Small intestine (tissue), 16 donors: ENCODE measurements at places on chromosomes 2 and 18. TPM values are rescaled to one million over a fixed set of nuclear protein-coding genes. Genes with fewer than 3 reads are reported as not detected.

The SH3RF3 gene
- 1.6 TPM for polyA plus RNA-seq

The TTR gene
- polyA plus RNA-seq = 0.63 TPM

The GALNT13 gene
- polyA plus RNA-seq = 0.21 TPM

The RTP5 gene
- not detected for polyA plus RNA-seq

The SCN3A gene
- 0.27 TPM for polyA plus RNA-seq

The GAREM1 gene
- polyA plus RNA-seq = 1.9 TPM

The PJVK gene
- not detected for polyA plus RNA-seq

The ANKMY1 gene
- polyA plus RNA-seq = 5.9 TPM

The DSC1 gene
- not detected for polyA plus RNA-seq

The GPR75 gene
- polyA plus RNA-seq = 0.52 TPM

DNA sequence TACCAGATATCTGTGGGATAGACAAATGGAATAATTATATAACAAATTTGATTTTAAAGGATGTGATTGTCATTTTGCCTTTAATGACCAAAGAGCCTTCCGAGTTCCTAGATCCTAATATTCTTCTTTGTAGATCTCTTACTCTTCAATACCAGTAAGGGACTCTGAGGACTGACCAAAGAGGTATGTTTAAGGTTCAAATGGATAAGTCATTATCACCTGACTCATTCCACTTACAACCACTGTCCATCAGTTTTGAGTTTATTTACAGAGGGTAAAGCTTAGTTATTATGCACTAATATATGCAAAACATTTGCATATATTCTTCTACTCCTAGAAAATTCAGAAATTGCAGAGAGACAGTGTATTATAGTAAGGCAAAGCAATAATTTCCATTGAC, 62.7 kb downstream of the CCDC148 start:
- no peak overlapping the region for H3K4me3 ChIP-seq
- H3K4me1 ChIP-seq = no peaks in the 10 kb centered on the region
- H3K36me3 ChIP-seq = no peaks in the 10 kb centered on the region
- DNase-seq = no peak
- no peak overlapping the region for H3K27ac ChIP-seq

DNA sequence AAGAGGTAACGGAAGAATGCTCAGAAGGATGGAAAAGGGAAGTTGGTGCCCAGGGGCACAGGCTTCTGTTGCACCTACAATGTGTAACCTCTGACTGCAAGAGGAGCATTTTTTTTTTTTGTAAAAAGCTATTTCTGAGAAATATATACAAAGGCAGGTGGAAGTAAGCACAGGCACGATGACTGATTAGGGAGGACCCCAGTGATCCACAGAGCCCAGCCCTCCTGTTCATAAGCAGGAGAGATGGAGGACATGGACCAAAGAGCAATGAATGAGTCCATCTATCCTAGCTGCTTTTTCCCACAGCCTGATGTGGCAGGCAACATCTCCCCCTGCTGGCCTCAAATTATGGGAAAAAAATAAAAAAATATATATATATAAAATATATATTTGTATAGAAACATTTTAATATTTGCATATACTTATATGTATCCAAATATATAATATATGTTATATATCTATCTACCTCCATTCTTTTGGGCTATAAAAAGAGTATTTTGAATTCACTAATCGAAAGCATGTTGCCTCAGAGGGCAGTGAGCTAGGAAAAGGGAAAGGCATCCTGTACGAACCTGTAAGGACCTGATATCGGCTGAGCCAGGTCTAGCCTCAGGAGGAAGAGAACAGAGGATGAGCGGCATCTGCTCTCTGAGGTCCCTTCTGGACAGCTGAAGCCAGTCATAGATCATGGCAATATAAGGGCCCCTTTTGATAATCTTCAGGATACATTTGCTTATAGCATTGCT, 166.0 kb upstream of the STK17B start:
- H3K27ac ChIP-seq = no peak overlapping the region
- H3K27me3 ChIP-seq = no peaks in the 10 kb centered on the region
- DNase-seq = peak; percentile 31
- no peaks in the 10 kb centered on the region for H3K4me1 ChIP-seq

- H3K27ac ChIP-seq = no peak overlapping the region
- DNase-seq = peak; percentile 27
- no peaks in the 10 kb centered on the region for H3K27me3 ChIP-seq
Measured at GRCh38 chr2:71554028-71554705, 100.8 kb downstream of the DYSF start.

DNA sequence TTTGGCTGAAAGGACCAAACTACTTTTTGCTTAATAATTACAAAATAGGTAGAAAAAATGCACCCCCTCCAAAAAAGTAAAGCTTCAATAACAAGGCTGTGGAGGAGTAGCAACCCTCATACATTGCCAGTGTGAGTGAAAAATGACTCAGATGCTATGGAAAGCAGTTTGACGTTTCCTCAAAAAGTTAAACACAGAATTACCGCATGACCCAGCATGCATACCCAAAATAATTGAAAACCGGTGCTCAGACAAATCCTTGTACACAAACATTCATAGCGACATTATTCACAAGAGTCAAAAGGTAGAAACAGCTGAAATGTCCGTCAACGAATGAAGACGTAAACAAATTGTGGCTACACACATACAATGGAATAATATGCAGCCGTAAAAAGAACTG, 38.8 kb upstream of the DAPL1 start:
- H3K27ac ChIP-seq = no peak overlapping the region
- H3K36me3 ChIP-seq = no peaks in the 10 kb centered on the region
- H3K27me3 ChIP-seq = no peaks in the 10 kb centered on the region
- no peaks in the 10 kb centered on the region for H3K4me1 ChIP-seq
- H3K4me3 ChIP-seq = no peak overlapping the region

DNA sequence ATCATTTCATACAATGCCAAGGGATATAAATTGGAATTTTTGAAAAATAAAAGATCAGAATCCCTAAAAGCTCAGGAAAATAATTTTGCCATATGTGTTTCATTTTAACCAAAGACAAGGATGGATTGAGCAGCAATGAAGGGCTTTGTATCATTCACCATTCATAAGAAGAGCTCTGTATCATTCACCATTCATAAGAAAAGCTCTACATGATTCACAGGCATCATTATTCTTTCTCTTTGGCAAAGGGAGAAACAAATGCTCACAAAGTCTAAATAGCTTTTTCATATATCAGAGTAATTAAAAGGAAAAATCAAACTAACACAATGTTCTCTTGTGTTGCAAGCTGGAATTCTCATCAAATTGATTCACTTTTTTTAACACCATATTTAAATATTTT, 169.1 kb upstream of the MC4R start:
- H3K27me3 ChIP-seq = no peaks in the 10 kb centered on the region
- H3K4me3 ChIP-seq = no peak overlapping the region
- no peaks in the 10 kb centered on the region for H3K4me1 ChIP-seq
- no peak for DNase-seq
- no peak overlapping the region for H3K27ac ChIP-seq

GRCh38 chr2:100736121-100736915, 83.6 kb upstream of the NPAS2 start:
- peaks cover 4% of the 10 kb centered on the region for H3K4me1 ChIP-seq
- no peak for DNase-seq
- H3K4me3 ChIP-seq = no peak overlapping the region
- no peak overlapping the region for H3K27ac ChIP-seq
- no peaks in the 10 kb centered on the region for H3K36me3 ChIP-seq

DNA sequence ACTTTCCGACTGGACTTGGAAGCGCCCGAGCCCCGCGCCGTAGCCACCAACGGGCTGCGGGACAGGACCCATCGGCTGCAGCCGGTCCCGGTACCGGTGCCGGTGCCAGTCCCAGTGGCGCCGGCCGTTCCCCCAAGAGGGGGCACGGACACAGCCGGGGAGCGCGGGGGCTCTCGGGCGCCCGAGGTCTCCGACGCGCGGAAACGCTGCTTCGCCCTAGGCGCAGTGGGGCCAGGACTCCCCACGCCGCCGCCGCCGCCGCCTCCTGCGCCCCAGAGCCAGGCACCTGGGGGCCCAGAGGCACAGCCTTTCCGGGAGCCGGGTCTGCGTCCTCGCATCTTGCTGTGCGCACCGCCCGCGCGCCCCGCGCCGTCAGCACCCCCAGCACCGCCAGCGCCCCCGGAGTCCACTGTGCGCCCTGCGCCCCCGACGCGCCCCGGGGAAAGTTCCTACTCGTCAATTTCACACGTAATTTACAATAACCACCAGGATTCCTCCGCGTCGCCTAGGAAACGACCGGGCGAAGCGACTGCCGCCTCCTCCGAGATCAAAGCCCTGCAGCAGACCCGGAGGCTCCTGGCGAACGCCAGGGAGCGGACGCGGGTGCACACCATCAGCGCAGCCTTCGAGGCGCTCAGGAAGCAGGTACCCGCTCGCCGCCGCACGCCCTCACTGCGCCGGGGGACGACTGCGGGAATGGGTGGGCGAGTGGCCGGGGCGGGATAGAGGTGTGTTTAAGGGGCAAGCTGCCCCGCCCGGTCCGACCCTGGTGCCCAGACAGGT, 713 bp downstream of the ATOH8 start:
- peaks cover 53% of the 10 kb centered on the region for H3K27me3 ChIP-seq
- no peak for DNase-seq
- H3K36me3 ChIP-seq = peaks cover 5% of the 10 kb centered on the region
- H3K4me1 ChIP-seq = no peaks in the 10 kb centered on the region

DNA sequence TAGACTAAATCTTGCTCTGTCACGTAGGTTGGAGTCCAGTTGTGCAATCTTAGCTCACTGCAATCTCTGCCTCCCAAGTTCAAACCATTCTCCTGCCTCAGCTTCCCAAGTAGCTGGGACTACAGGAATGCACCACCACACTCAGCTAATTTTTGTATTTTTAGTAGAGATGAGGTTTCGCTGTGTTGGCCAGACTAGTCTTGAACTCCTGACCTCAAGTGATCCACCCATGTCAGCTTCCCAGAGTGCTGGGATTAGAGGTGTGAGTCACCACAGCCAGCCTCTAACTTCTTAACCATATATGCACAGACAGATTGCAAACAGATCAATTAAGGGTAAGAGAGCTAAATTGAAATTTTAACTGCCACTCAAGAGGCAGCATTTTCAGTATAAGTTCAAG, 22.1 kb upstream of the CNGA3 start:
- H3K36me3 ChIP-seq = no peaks in the 10 kb centered on the region
- H3K4me1 ChIP-seq = no peaks in the 10 kb centered on the region
- DNase-seq = no peak
- H3K27me3 ChIP-seq = no peaks in the 10 kb centered on the region

GRCh38 chr2:46843316-46843715, 72.3 kb downstream of the MCFD2 start:
- H3K36me3 ChIP-seq = no peaks in the 10 kb centered on the region
- no peaks in the 10 kb centered on the region for H3K27me3 ChIP-seq

DNA sequence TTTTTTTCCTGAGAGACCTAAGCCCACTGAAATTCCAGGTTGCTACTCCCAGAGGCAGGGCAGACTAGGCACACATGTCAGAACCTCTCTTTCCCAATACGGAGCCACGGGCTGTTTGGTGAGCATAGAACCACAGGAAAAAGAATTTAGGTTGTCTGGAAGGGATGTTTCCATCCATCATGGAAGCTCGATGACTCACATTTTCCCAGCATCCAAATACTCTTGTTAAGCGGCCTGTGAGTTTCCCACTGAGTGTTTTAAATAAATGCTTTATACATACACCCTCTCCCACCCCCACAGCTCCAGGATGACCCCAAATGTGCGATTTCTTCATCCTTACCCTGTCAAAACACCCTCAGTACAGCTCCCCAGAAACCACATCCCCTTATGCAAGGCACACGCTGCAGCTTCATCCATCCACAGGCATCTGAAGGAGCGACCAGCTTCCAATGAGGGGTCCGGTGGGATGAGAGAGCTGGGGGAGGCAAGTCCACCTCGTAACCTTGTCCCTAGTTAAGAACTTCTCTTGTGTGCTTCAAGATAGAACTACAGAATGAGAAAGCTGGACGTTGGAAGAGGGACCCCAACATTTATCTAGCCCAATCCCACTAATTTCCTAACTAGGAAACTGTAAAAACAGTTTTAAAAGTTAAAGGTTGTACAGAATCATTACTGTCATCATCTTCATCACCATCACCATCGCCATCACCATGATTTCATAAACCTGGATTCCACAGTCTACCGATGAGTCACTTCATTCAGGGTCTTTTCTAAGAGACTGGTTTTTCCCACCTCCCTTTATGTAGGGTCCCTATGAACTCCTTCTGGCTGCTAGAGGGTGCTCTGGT, 63.5 kb upstream of the FZD7 start:
- no peaks in the 10 kb centered on the region for H3K36me3 ChIP-seq
- H3K27me3 ChIP-seq = no peaks in the 10 kb centered on the region
- no peak overlapping the region for H3K4me3 ChIP-seq

DNA sequence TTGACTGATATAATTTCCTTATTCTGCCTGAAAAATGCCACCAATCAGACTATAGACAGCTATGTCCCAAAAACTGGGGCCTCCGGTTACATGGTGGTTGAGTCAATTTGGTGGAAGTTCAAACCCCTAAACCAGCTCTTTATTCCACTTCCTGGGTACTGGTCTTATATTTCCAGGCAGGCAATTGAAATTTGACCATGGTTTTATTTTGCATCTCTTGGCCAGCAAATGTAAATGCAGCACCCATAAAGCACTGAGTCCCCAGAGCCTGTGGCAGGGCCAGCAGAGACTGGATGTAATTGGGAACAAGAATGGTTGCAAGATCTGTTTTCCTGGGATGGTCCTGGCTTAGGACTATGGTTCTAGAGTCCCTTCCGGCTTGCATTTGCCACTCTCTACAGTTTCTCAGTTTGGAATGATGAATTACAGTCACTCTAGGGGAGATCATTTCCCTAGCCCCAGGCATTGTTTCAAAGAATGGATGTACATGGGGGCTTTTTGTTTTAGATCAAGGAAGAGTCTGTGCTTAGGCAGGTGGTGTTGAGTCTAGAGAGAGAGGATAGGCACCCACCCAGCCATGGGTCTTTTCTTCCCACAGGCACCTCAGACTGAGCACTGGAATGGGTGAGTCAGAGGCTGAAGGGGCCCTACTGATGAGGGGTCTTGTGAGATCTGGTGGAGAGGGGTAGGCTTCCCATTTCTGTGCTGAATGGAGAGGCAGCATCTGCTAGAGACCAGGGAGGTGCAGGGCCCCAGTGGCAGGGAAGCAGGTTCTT, 108.4 kb upstream of the CDC42EP3 start:
- no peaks in the 10 kb centered on the region for H3K27me3 ChIP-seq
- DNase-seq = no peak
- H3K27ac ChIP-seq = no peak overlapping the region

DNA sequence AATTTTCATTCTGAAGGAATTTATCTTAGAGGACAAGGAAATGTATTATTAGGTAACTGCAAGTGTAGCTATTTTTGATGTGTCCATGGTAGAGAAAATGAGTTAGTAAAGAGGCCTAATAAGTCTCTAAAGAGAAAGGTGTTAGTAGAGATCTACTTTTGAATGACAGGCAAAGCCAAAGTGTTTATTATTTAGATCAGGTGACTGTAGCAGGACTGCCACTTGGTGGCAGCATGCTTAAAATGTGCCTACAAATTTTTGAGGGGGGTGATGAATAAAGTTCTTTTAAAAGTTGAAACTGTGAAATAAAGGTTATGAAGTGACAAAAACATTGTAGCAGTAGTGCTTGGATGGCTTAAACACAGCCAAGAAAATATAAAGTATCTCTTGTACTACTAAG, 421.5 kb upstream of the MEIS1 start:
- no peak overlapping the region for H3K4me3 ChIP-seq
- no peaks in the 10 kb centered on the region for H3K36me3 ChIP-seq
- H3K27me3 ChIP-seq = no peaks in the 10 kb centered on the region
- no peak for DNase-seq
- no peaks in the 10 kb centered on the region for H3K4me1 ChIP-seq

GRCh38 chr2:100739735-100740432, 80.1 kb upstream of the NPAS2 start:
- no peaks in the 10 kb centered on the region for H3K4me1 ChIP-seq
- DNase-seq = no peak
- no peaks in the 10 kb centered on the region for H3K27me3 ChIP-seq
- H3K27ac ChIP-seq = no peak overlapping the region
